ENCODE measurements at places on chromosomes 13 and 19.

GRCh38 chr19:44746946-44747738 lies 1.4 kb upstream of the BCL3 start:
- DNase-seq, result peak; percentile 70

GRCh38 chr13:73991384-73991783 lies 142.8 kb downstream of the KLF12 start:
- no peak for DNase-seq

- no peak for DNase-seq
Measured at GRCh38 chr13:26785838-26786630, 25.4 kb upstream of the GPR12 start.

GRCh38 chr13:50831512-50831911 lies 12.0 kb downstream of the DLEU7 start:
- no peak for DNase-seq

DNA sequence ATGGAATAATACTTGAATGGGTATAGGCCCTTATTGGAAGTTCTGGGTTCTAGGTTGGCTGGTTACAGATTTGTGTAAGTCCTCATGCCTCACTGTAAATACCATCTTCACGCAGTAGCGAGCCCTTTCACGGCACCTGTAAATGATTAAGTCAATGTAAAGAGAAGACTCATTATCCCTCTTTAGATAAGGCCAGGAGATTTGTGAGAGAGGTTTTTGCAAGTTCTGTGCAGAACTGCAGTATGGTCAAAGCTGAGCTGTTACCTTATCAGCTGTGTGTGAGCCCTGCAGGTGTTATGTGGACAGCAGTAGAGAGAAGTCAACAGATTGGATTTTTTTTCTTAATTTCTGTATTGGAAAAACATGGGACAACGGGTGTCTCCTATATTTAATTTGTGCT lies 141.6 kb downstream of the SHISA2 start:
- DNase-seq, result no peak

DNA sequence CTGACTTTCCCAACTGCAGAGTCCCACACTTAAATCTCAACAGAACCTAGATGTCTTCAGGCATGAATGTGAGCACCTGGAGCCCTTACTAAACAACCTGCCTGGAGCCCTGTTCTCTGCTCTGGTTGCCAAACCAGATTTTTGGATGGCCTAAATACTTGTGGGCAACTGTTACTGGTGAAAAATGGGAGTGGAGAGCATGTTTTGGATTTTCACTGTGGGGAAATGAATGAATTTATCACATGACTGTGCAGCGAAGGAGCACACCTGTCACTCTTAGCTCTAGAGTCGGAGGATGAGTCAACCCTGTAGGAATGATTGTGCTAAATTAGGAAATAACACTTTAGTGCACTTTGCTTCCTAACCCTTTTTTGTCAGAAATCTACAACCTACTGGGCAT lies 30.3 kb downstream of the SHISA2 start:
- DNase-seq, result no peak

DNA sequence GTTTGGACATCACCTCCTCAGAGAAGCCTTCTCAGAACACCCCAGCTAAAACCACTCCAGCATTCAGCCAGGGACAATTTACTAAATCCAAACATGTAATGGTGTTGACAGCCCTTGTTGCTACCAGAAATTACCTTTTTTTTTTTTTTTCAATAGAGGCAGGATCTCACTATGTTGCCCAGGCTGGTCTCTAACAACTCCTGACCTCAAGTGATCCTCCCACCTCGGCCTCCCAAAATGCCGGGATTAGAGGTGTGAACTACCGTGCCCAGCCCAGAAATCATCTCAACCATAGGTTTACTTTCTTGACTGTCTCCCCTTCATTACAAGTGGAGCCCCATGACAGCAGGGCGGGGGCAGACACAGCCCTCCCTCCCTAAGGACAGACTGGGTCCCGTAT lies 9.2 kb downstream of the CLIP3 start:
- DNase-seq, result no peak

DNA sequence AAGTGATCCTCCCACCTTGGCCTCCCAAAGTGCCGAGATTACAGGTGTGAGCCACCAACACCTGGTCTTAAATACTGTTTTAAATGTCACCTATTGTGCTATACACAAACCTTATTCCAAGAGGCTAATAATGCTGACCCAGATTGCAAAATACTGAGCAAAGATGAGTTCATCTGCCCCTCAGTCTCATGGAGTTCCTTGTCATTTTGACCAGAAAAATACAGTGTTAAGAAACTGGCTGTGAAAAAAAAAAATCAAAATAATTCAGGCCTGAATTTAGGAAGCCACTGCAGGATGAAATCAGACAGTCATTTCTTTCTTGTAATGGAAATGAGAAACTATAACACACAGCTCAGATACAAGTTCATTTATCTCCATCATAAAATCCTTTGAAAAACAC lies 59.9 kb downstream of the TBC1D4 start:
- no peak for DNase-seq

DNA sequence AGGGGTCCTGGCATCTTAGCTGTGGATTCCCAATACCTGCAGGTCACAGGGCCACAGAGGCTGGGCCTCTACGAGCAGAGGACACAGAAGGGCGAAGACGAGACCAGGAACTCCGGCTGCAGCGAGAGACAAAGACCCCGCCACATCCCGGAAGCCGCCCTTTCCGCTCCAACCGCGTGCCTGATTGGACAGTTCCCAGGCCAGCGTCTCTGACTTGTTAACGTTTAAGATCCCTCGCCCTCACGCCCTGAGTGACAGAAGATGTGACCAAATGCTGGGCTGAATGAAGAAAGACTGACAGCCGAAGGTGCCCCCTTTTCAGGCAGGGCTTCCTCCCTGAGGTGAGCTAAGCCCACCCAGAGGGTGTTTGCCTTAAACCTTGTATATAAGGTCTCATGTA lies at the start of gene ZNF98:
Gene ZNF98 (minus strand): TSS at position 136 of the 400 bp plus-strand sequence. CDS start 122 bp downstream, at position 14.
- DNase-seq, result no peak

- DNase-seq, result no peak
Measured at GRCh38 chr13:108741930-108742329, 112.5 kb downstream of the MYO16 start.

GRCh38 chr13:109123971-109124370 lies 494.6 kb downstream of the MYO16 start:
- no peak for DNase-seq

DNA sequence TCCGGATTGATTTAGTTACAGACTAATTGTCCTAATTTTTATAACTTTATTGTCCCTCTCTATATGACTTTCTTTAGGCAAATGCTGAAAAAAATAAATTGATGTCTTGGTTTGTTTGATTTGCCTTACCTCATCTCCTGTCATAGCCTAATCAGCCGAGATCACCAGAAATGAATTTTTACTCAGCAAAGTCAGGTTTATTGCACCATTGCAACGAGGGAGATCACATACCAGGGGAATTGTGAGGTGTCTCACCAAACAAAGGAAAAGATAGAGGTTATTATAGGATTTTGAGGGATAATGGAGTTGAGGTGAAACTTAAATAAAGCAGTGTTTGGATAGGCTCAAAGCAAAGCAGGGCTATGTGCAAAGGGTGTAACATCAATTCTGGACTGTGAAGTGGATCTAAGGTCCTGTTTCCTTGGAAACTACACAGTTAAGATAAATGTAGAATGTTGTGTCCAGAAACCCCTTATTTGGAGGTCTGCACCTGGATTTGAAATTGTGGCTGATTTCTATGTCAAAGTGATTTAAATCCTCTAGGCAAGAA lies 372.6 kb downstream of the OXGR1 start:
- DNase-seq, result no peak

DNA sequence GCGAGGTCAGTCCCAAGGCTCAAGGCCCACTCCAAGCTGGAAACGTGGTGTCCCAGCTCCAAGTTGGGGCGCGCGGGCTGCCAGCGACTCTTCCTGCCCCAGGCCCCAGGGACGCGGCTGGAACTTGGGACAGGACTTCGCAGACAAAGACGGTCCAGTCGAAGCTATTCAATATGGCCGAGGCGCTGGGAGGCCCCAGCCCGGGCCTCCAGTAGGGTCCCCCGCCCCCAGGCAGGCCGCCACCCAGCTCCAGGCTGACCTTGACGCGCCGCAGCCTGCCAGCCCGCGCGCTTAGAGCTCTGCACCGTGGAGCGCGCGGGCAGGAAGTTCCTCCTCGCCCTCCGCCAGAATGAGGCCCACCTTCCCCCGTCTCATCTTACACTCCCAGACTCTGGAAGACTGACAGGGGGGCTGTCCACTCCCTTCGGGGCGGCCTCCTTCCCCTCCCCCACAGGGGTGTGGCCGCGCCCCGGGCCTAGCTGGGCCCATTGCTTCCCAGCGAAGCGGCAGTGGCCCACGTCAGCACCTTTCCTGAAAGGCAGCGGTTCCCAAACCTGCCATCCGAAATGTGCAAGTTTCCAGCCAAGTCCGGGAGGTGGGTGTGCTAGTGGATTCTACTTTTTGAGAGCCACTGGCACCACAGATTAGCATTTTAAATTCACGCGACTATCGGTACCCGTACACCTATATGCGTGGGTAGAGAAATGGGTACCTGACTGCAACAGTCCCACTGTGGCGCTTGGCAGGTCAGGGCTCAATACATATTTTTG lies at the start of gene CCDC8:
Gene CCDC8 (minus strand): TSS at position 303 of the 770 bp plus-strand sequence. CDS start 754 bp downstream, outside the sequence.
- DNase-seq, result no peak

DNA sequence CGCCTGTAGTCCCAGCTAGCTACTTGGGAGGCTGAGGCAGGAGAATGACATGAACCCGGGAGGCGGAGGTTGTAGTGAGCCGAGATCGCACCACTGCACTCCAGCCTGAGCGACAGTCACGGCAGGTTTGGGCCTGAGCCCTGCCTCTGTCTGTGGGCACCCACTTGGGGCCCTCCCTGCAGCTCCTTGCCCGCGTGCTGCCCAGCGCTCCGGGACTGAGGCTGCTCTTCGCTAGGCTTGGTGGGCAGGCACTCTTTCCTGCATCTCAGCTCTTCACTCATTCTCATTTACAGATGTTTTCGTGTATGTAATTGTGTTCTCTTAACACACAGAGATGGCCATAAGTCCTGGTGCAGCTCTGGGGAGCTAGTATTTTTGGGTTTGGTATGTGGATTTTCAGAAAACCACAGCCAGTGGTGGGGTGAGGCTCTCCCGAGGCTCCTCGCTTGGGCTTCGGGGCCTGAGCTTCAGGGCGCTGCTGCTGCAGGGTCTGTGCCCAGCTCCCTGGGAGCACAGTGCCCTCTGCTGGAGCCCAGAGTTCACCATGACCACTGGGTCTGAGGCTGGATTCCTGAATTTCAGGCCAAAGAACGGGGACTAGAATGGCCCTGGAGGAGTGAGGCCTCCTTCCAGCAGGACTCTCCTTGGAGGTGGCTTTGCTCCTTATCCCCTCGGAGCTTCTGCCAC lies 15.2 kb downstream of the UPF1 start:
- no peak for DNase-seq

DNA sequence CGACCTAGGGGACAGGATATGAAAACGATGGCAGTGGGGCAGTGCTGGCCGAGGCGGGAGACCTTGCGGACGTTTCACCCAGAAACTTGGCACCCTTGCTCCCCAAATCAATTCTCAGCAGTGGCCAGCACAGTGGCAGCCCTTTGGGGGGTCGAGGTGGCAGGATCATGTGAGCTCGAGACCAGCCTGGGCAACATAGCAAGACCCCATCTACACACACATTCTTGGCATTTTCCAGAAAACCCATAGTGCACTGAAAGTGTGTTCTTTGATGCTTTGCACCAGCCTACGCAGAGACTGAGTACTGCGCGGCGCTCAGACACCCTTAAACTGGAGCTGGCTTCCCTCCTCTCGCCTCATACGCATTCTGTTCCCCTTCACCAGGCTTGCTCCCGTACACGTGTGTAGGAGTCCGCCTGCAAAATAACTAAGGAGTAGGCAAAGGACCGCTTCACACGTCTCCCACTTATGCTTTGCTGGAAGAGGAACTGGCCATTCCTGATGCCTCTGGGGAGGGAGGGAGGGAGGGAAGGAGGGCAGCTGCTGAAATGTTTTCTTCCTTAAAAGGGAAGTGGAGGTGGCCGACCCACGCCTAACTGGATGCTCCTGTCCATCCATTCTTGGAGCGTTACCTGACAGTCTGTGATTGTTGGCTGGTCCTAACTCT lies 23.5 kb upstream of the MIER2 start:
- no peak for DNase-seq

DNA sequence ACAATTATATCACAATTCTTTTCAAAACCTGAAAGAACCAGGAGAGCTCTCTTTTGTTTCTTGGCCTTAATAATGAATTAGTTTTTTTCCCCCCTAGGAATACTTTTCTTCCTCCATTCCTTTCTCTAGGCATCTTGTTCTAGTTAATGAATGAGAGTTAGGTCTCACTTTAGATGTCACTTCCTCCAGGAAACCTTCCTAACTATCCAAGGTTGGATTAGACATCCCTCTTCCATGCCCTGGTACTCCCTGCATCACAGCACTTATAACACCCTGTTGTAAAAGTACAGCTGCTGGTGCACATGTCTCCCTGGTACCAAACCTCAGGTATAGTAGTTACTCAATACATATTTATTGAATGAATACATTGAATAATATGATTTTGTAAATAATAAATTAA lies 21.2 kb upstream of the DGKH start:
- DNase-seq, result no peak

DNA sequence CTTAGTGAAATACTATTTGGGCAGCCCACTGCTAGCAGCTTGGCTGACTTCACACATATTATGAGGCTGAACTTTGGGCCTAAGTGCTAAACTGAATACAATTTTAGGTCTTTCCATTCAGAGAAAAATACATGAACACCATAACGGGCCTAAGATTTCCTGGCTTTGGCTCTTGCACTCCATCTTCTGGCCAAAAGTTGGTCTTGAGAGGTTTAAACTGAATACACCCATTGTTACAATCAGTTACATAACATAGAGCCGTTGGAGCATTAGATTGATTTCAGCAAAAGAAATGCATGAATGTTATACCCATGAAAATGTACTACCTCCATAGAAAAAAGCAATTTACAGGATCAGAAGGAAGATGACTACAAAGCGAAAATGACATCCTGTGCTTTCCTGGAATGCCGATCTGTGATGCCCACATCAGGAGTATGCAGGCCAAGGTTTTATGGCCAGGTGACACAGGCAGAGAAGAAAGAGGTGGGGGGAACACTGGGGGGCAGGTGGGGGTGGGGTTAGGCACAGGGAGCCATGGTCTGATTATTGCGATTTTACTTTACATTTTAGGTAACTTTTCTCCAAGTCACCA lies 11.1 kb upstream of the SHISA2 start:
- DNase-seq, result no peak

DNA sequence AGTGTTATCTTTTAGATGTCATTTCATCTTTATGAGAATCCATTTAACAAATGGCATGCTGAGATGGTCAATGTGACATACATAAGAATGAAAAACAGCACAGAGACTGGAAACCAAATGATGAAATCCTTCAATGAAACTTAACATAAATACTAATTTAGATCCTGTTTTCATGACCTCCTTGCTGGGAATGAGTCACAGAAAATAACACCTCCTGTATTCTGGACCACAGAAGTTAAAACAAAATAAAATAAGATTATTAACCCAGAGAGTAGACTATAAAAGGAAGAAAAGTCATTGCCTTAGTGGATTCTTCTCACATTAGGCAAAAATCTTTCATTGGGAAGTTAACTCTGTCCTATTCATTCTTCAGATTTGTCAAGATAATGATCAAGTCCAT lies 1.6 kb downstream of the DIAPH3 start:
- DNase-seq, result no peak

GRCh38 chr19:44367024-44367423 lies 10.5 kb upstream of the ZNF112 start:
- DNase-seq, result no peak

GRCh38 chr19:39472746-39473442 lies 7.7 kb upstream of the TIMM50 start:
- DNase-seq, result no peak

Data from stimulated activated CD8-positive, alpha-beta memory T cell treated with anti-CD3 and anti-CD28 coated beads, Interleukin-4, amount 100 ng/mL, for 1 hour (primary cell).